Mesothelial cell of epicardium (in vitro differentiated cells): ENCODE measurements at places on chromosomes 2 and 18.

GRCh38 chr18:68944330-68944729 is 146.4 kb downstream of the CCDC102B start:
- DNase-seq, result no peak

GRCh38 chr2:17583166-17583565 is 42.7 kb downstream of the VSNL1 start:
- DNase-seq, result no peak

- DNase-seq, result no peak
Observed at GRCh38 chr2:7048762-7049294, 131.6 kb downstream of the RNF144A start.

GRCh38 chr18:55508651-55509050 is 79.3 kb downstream of the TCF4 start:
- no peak for DNase-seq

DNA sequence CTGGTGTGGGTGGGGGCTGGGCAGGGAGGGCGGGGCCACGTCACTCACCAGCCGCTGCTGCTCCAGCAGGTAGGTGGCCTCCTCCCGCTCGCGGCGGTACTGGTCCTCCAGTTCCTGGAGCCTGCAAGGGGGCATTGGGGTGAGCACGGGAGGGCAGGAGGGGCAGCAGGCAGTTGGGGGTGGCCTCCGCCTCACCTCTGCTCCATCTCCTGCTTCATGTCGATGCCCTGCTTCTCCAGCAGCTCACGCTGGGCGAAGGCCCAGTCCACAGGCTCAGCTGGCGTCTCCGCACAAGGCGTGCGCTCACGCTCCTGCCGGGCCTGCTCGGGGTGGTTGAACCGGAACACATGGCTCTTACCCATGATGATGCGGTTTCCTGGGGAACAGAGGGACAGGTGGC is 57.0 kb downstream of the KIF1A start:
- DNase-seq, result no peak

- no peak for DNase-seq
Observed at GRCh38 chr2:49111456-49111855, 42.9 kb downstream of the FSHR start.

DNA sequence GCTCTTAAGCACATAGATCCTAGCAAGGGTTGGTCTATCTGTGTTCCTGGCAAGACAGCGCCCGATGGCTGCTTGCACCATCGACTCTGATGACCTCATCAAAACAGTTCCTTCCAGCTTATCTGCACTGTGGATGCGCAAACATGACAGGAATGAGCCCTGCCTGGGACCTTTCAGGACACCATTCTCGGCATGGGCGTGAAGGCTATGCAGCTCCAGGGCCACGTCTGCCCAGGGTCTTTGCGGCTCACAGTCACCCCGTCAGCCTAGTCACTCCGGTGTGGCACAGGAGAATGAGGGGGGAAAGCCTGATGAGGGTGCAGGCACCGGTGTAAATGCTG is 147.8 kb upstream of the TWIST2 start:
- DNase-seq, result no peak

- DNase-seq, result no peak
Observed at GRCh38 chr2:3659447-3660432, 1.7 kb downstream of the ALLC start.

DNA sequence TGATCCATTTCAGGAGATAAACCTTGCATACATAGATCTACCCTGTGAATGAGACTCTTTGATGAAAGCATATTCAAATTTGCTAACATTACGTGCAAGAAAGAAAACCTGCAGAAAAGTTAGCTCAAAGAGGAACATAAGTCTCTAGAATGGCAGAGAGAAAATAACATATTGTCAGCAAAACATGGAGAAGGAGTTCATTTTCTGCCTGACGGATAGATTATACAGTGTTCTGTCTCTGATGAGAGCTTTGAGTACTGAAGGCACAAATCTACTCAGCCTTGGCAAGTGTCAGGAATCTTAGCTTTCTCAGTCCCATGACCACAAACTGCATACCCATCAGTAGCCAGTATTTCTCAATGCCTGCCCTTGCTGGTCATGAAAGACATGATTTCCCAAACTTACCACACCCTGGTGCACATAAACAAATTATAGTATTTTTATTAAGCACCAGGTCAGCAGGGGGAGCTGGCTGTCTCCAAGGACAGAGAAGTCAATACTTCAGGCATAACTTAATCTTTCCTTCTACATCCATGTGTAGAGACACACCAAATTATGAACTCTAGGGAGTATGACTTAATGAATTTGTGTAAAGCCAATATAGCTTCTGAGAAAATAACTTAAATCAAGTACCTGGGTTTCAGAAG is 401.2 kb upstream of the SOX11 start:
- no peak for DNase-seq

GRCh38 chr2:158270536-158270935 is 168.9 kb downstream of the UPP2 start:
- no peak for DNase-seq
